IMR-90 (cell line): ENCODE measurements at places on chromosomes 4 and X.
A peak's percentile ranks its signal among the peaks of the same experiment; 100 is the strongest.

DNA sequence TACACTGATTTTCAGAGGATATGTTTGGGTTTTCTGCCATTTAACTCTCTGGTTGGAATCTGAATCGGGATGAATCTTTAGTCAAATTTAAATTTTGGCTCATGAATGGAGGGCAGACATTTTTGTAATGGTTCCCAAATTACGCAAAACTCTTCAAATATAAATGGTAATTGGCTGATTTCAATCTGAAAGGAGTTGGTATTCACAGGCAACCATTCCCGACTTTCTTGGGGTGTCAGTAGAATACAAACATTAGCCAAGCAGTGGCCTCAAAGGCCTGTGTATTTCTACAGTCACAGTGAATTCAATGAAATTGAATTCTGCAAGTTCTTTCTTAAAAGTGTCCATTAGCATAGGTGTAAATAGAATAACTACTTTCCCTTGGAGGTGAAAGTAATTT lies 668.8 kb upstream of the PRKX start:
- no peak overlapping the region for H3K4me3 ChIP-seq
- H3K36me3 ChIP-seq, result no peaks in the 10 kb centered on the region
- H3K27ac ChIP-seq, result no peak overlapping the region
- no peaks in the 10 kb centered on the region for H3K27me3 ChIP-seq
- DNase-seq, result no peak

DNA sequence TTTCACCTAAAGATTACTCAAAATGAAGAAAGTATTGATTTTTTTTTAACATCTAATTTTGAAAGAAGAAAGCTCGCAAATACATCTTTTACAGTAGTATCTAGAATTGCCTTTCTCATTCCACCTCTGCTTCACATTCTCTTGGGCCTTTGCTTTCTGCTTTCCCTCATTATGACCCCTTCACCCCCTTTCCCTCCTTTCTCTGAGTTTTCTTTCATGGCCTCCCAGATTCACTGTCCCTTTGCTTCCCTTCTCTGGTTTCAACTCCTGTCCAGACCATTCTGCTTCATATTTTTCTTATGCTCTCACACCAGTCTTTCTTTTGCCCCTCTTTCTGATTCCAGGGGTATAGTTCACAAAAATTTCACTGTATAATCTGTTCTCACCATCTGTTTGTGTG lies 29.0 kb downstream of the ADH5 start:
- peak overlapping the region; percentile 84 for H3K27ac ChIP-seq
- no peaks in the 10 kb centered on the region for H3K27me3 ChIP-seq
- no peak overlapping the region for H3K4me3 ChIP-seq
- peaks cover 11% of the 10 kb centered on the region for H3K4me1 ChIP-seq
- H3K36me3 ChIP-seq, result peaks cover 11% of the 10 kb centered on the region

- H3K4me3 ChIP-seq, result no peak overlapping the region
- peaks cover 3% of the 10 kb centered on the region; the same call in 1 of the 2 replicates for H3K4me1 ChIP-seq
- no peak overlapping the region for H3K27ac ChIP-seq
- no peak for DNase-seq
- 0 out of 2 replicates have a peak, but pooled peaks cover 2% of the 10 kb centered on the region for H3K36me3 ChIP-seq
Observed at GRCh38 chr4:101075536-101075935, 271.8 kb downstream of the PPP3CA start.

DNA sequence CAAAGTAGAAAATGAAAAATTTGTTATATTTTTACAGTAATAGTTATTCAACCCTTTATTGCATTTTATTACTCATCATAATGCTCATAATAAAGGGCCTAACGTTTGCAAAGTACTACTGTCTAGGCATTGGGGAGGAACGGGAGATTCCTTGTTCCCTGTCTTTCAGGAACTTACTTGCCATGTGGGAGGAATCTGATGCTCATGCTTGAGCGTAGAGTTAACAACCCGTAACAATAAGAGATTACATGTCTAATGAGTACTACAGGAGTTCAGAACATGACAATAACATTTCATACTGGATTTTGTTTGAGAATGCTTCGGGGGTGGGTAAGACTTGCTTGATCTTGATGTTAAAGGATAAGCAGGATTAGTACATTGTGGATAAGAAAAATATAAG lies 2.9 kb downstream of the CCSER1 start:
- no peaks in the 10 kb centered on the region for H3K36me3 ChIP-seq
- H3K4me1 ChIP-seq, result no peaks in the 10 kb centered on the region
- DNase-seq, result no peak
- no peak overlapping the region for H3K4me3 ChIP-seq
- no peak overlapping the region for H3K27ac ChIP-seq

DNA sequence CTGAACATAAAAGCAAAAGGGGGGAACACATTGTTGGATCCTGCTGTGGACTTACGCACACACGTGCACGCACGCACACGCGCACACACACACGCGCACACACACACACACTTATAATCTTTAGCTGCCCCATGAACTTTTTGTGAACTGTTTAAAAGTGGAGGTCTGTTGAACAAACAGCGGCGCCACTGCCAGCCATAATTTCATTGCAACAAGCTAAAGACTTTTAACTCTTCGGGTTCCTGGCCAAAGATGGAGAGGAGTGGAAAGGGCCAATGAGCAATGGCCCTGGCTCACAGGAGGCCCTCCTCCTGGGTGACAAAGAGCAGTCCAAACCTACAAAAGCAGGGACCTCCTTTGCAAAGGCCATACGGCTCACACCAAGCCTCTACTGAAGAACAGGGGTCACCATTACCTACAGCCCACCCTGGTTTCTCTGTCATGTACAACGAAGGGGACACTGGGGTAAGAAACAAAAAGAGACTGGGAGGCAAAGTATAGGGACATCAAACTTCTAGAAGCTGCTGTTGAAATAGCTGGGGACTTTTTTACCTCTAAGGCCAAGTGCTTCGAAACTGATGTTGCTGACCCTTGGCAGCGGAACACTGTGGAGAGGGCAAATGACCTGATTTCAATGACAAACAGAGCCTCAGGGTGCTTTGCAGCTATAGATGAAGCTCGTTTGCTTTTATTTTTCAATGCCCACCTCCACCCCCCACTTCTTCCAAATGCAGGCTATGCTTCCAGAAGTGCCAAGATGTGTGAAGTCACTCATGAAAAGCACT lies 16.7 kb downstream of the BCOR start:
- 0 out of 2 replicates have a peak, but pooled peaks cover 3% of the 10 kb centered on the region for H3K36me3 ChIP-seq
- no peaks in the 10 kb centered on the region for H3K27me3 ChIP-seq
- H3K27ac ChIP-seq, result no peak overlapping the region
- no peak for DNase-seq
- peaks cover 14% of the 10 kb centered on the region for H3K4me1 ChIP-seq

DNA sequence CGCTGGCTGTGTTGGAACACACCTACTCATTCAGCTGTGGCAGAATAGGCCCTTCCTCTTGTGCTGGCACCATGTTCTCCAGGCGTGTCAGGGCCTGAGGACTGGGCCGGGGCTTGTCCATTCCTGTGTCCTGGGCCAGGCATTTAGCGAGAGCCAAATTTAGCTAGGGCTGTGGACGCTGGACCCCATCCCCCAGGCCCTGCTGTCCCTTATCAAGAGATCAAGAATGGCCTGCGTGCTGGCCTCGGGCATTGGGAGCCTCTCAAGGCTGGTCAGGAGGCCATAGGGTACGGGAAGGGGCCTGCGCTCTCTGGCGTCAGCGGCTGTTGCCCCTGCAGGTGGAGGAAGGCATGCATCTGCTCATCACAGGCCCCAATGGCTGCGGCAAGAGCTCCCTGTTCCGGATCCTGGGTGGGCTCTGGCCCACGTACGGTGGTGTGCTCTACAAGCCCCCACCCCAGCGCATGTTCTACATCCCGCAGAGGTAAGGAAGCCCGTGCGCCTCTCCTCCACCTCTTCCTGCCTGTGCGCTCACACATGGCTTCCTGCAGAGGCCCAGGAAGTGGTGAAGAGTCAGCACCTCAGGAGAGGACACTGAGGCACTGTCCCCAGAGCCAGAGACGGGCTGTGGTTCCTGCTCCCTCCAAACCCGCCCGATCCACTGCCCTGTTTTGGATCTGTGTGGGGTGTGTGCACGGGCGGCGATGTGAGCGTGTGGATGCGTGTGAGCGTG lies 15.3 kb downstream of the ABCD1 start:
- no peak overlapping the region for H3K27ac ChIP-seq
- DNase-seq, result no peak
- H3K4me3 ChIP-seq, result no peak overlapping the region
- H3K36me3 ChIP-seq, result peaks cover 10% of the 10 kb centered on the region; the same call in 1 of the 2 replicates
- peaks cover 3% of the 10 kb centered on the region; the same call in 1 of the 2 replicates for H3K4me1 ChIP-seq

DNA sequence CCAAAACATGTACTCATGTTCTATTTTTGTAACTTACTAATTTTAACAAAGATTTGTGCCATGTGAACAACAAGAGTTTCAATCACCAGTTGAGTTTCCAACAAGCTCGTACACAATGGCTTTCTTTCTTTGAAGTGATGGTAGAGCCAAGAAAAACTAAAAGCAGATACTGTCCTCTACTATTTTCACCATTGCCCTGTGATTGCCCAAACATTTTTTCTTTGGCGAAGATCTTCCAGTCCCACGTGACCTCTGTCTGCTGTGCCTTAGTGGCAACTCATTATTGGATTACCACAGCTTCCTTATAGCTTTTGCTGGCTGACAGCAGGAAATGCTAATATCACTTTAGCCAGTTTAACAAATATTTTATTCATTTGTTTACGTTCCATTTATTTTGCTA lies 1147.1 kb downstream of the STIM2 start:
- DNase-seq, result no peak
- H3K36me3 ChIP-seq, result no peaks in the 10 kb centered on the region
- H3K27me3 ChIP-seq, result no peaks in the 10 kb centered on the region
- no peak overlapping the region for H3K4me3 ChIP-seq

GRCh38 chr4:182876427-182876826 lies 40.8 kb downstream of the DCTD start:
- no peaks in the 10 kb centered on the region for H3K27me3 ChIP-seq
- peaks cover 3% of the 10 kb centered on the region; the same call in 1 of the 2 replicates for H3K36me3 ChIP-seq
- no peaks in the 10 kb centered on the region; the same call in 1 of the 2 replicates for H3K4me1 ChIP-seq
- DNase-seq, result no peak

- peak overlapping the region; percentile 7; the same call in 1 of the 2 replicates for H3K27ac ChIP-seq
- no peaks in the 10 kb centered on the region for H3K27me3 ChIP-seq
- peaks cover 9% of the 10 kb centered on the region for H3K4me1 ChIP-seq
Observed at GRCh38 chrX:13428053-13428786, 108.4 kb upstream of the ATXN3L start.

- no peaks in the 10 kb centered on the region for H3K36me3 ChIP-seq
- no peak overlapping the region for H3K27ac ChIP-seq
- peaks cover 1% of the 10 kb centered on the region; the same call in 1 of the 2 replicates for H3K4me1 ChIP-seq
- no peaks in the 10 kb centered on the region for H3K27me3 ChIP-seq
Observed at GRCh38 chrX:37867536-37868153, 20.3 kb upstream of the DYNLT3 start.

DNA sequence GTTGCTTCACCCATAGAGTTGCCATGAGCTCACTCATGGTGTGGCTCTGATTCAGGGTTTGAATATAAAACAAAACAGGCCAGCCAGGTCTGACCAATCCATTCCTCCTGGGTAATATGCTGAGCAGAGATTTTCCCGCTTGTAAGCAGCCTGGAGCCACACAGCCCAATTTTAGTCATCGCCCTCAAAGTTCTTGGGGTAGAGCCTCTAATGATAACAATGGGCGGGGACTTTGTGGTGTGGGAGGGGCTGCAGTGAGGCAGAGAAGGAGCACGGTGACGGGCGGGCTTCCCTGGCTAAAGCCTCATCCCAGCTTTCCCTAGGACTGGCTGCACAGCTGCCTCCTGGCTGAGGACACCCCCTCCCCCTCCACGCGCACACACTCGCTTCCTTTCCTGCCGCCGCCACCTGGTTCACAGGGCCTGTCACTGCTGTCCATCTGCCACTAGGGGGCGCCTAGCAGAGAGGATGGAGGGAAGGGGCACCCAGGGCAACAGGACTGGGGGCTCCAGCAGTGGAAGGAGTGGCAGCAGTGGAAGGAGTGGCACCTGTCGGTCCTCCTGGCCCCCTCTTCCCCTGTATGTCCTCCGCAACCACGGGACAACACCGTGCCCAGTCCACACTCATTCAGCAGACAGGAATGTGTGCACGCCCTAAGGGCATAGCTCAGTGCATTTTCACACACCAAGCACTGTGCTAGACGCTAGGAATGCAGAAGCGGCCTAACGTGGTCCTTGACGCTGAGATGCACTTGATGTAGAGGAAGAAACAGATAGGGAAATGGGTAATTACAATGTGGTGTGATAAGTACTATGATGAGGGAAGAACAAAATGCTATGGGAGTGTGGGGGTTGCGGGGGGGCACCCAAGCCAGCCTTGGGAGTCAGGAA lies 26.8 kb downstream of the PRPS1 start:
- no peaks in the 10 kb centered on the region for H3K4me1 ChIP-seq
- DNase-seq, result peak; percentile 92
- peaks cover 2% of the 10 kb centered on the region for H3K27me3 ChIP-seq
- H3K36me3 ChIP-seq, result no peaks in the 10 kb centered on the region
- H3K4me3 ChIP-seq, result no peak overlapping the region

DNA sequence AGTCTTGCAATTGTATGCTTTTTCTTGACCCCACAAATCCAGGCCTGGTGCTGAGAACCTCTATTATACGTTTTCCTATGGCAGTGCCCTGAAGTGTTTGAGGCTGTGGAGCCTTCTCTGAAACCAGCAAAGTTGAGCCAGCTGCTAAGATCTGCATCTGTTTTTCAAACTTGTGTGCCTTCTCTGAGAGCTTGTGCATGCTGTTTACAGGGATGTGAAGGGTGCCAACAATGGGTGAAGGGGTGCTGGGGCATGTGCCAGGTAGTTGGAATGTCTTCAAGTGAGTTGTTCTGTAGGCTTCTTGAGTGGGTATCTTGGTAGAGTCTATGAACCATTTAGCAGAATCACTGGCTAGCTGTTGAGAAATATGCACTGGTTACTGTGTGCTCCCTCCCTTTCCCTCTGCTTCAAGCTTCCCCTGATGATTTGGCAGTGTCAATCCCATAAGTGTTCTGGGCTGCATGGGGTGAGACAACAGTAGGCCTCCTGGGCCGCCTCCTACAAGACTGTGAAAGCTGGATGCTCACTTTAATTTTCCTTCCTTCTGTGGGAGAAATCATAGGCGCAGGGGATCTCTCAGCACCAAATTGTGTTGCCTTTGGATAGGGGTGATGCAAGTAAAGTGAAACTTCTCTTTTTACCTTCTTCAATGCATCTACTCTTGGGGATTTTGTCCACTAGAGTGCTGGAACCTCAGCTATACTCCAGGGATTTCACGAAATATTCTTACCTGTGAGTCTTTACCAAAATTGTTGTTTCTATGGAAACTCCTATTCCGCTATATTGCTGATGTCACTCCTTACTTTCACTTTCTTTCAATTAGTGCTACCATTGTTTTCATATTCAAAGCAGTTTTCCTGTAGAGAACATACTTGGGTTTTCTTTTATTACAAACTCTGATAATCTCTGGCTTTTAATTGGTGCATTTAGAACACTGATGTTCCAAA lies 30.0 kb downstream of the ITM2A start:
- H3K27me3 ChIP-seq, result no peaks in the 10 kb centered on the region
- DNase-seq, result no peak
- H3K4me1 ChIP-seq, result no peaks in the 10 kb centered on the region
- no peak overlapping the region for H3K27ac ChIP-seq

GRCh38 chrX:67789536-67789935 lies 245.7 kb downstream of the AR start:
- H3K36me3 ChIP-seq, result no peaks in the 10 kb centered on the region
- no peak overlapping the region for H3K4me3 ChIP-seq
- no peaks in the 10 kb centered on the region; the same call in 1 of the 2 replicates for H3K27me3 ChIP-seq
- DNase-seq, result no peak
- no peak overlapping the region for H3K27ac ChIP-seq

GRCh38 chr4:40606239-40606767 lies 23.4 kb downstream of the RBM47 start:
- no peaks in the 10 kb centered on the region for H3K36me3 ChIP-seq
- no peak overlapping the region for H3K4me3 ChIP-seq
- H3K4me1 ChIP-seq, result no peaks in the 10 kb centered on the region
- no peak overlapping the region for H3K27ac ChIP-seq
- H3K27me3 ChIP-seq, result no peaks in the 10 kb centered on the region

GRCh38 chr4:122909683-122910082 lies 12.7 kb downstream of the NUDT6 start:
- H3K27ac ChIP-seq, result no peak overlapping the region
- H3K4me3 ChIP-seq, result no peak overlapping the region
- H3K36me3 ChIP-seq, result no peaks in the 10 kb centered on the region; the same call in none of the 2 replicates
- DNase-seq, result no peak
- H3K4me1 ChIP-seq, result peaks cover 6% of the 10 kb centered on the region
